ENCODE measurements at places on chromosomes 4 and X.

DNA sequence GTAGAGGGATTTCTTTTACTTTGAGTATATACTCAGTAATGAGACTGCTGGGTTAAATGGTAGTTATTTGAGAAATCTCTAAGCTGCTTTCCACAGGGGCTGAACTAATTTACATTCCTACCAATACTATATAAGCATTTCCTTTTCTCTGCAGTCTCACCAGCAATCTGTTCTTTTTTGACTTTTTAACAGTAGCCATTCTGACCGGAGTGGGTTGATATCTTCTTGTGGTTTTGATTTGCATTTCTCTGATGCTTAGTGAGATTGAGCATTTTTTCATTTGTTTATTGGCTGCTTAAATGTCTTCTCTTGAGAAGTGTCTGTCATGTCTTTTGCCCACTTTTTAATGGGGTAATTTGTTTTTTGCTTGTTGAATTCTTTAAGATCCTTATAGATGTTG lies 43.3 kb downstream of the SPCS3 start:
- DNase-seq: no peak

DNA sequence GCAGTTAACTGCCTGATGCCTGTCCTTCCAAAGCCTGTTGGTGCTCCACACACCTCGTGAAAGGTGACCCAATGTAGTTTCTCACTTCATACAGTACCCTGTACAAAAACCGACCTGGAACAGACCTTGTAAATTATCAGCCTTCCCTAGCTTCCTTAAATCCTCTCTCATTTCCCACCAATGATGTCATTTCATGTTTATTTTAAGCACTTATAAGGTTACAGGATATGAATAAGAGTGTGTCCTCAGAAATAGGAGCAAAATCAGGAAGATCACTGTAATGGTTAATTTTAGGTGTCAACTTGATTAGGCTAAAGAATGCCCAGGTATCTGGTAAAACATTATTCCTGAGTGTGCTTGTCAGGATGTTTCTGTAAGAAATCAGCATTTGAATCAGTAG lies 44.7 kb downstream of the TMEM150C start:
- DNase-seq: peak; percentile 41

DNA sequence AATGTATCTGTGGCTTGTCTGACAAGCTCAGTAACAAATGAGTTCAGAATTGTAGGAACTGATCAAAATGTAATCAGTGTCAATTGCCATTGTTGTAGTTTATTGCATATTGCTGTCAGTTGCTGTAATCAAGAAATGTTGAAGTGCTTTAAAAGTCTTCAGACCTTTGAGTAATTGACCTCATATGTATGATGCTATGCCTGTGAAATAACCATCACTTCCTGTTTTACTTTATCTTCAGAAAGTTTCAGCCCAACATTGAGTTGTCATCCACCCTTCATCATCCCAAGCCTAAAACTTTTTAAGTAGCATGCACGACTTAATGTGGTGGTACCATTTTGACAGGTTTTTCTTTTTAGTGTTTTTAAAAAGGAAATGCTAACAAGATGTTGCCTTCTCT lies 212.4 kb downstream of the ARHGAP10 start:
- no peak for DNase-seq

GRCh38 chr4:104859601-104860237 lies 287.0 kb upstream of the TET2 start:
- no peak for DNase-seq
